Activated T-helper 2 cell treated with anti-CD3 and anti-CD28 coated beads, Interferon-gamma antibody, Interleukin-2, Interleukin-4, amounts not matched to agents 10 μg/mL and 5 μg/mL and 100 μg/mL, durations not matched to agents 14 hours and 24 hours and 36 hours (primary cell): ENCODE measurements at places on chromosomes 16 and 17. TPM values are rescaled to one million over a fixed set of nuclear protein-coding genes. Genes with fewer than 3 reads are reported as not detected.

- DNase-seq: no peak
Observed at GRCh38 chr16:81489547-81490267, 45.1 kb downstream of the CMIP start.

DNA sequence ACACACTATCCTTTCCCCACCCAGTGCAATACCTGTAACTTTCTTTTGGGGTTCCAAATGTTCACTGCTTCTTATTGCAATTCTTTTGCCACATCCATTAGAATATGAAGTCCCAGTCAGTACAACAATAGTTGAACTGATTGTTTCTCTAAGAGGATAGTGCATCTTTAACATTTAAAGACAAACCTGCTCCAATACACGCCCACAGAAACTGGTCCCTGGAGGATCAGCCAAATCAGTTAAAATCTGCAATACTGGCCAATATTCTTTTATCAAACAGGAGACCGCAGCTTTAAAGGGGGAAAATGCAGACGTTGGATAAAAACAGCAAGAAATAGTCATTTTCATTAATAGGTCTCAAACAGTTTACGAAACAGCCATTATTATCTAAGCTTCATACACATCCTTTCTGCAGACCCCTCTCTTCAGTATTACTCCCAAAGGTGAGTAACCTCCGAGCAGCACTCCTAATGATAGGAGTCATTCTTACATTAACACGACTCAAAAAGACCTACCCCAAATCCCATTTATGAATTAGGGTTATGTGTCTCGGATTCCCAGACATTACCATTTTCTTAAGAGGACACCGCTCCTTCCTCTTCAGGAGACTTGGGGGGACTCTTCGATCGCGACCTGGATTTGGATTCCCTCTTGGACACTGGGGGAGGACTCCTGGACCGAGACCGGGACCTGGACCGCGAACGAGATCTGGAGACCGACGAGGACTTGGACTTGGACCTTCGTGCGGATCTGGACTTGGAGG, 1.4 kb downstream of the SRSF2 start:
- no peak for DNase-seq

DNA sequence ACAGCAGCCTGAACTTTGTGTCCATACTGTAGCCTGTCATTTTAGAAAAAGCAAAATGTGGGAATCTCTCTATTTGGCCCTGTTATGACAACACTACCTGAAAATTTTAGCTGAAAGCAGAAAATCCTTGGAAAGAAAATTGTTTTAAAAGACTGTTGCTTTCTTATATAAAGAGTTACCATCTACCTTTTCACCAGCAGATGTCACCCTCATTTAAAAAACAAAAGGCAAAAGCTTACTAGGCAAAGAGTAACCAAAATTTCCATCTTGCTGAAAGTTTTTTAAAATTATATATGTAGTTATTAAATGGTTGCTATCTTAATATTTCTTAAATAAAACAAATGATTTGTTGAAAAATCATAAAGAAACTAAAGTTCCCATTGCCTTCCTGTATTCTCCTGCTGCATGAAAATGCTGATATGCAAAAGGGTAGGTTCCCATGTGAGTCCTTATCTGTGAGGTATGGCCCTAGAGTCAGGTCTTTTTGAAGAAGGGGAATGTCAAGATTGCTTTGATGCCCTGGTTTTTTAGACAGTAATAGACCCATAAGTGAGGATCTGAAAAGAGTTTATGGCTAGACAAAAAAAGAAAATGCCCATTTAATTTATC, 61.0 kb downstream of the TNRC6C start:
- no peak for DNase-seq

DNA sequence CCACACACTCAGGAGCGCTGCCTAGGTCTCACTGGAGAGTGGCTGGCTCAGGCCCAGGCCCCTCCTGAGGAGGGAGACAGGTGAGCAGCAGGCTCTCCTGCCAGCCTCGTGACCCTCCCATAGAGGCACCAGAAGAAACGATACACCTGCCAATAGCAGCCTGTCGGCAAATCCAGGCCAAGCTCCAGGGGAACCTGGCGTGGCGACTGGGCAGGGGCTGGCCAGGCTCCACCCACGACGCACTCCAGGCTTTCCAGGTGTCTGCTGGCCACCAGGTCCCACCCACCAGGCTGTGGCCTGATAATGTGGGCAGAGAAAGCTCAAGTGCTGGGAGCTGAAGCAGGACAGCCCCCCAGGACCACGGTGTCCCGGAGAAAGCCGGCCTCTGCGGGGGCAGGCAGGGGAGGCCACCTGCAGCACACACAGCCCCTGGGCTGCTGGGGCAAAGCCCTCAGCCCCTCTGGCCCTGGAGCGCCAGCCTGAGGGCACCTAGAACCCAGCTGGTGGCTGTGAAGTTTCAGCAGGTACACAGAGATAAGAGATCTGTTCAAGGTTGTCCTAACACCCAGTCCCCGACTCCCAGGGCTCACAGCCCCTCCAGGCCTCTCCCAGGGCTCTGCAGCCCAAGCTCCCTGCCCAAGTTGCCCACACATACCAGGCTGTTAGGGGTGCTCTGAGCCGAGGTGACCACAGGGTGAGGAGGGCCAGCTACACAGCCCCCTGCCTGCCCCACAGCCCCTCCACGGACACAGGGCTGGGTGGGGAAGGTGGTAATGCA, 2.4 kb downstream of the PGAP6 start:
- no peak for DNase-seq

DNA sequence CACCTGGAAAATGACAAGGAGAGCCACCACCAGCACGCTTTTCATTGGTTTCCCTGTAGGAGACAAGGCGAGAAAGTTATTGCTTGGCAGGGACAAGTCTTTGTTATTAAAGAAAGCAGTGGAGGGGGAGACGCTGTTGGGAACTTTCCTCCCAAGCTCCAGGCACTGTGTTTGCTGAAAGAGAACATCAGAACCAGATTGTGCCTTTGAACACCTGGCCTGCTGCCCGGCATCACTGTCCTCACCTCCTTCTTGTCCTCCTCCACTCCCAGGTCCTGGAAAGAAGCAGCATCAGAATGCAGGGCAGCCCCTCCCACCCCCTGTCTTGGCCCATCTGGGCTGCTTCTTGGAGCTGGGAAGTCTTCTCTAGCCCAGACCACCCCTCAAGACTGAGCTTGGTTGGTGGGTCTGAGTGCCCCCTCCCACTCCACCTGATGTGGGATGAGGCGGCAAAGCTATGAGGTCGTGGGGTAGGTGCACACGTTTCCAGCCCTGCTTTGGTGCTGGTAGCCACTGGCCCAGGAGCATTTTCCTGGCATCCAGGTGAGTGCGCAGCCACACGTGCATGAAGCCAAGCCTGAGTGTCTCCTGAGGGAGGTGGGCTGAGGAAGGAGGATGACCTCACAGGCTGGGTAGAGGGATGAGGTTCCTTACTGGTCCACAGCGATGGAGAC, 6.2 kb downstream of the CCR7 start:
- peak; percentile 6 for DNase-seq

DNA sequence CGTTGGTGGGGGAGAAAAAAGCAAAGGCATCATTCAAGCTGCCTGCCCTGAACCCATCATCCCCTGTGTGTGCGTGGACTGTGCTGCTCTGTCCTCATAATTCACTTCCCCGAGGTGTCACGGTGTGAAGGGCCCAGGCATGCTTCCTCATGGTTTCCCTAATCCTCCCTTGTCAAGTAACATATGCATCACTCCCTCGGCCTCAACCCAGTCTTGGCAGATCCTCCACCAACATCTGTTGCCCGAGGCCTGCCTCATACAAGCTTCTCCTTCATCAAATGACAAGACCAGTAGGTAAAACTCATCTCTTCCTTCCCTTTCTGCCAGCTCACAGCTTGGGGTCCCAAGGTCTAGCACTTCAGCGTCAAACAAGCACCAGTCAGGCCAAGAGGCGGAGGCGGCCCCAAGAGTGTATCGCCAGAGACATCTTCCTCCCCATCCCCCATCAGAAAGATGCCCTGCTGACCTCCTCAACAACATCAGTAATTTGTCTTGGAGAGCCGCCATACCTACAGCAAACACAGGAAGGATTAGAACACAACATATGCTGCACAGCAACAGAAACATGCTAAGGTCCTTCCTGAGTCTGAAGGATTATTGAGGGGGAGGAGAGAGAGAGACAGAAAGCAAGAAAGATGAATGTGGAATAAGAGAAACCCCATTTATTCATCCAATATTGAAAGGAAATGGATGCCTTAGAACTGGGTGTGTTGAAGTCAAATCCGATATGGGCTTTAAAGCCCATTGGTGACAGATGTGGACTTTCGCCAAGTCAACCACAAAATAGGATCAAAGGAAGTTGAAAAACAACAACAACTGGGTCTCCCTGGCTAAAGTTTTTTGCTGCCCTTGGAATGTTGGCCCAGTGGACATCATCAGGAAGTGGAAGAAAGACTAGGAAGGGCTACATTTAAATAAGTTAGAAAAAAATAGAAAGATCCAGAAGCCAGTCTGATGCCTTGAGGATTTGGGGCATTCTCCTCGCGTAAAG, 38.4 kb downstream of the SOX9 start:
- DNase-seq: no peak

Gene VMO1
- total RNA-seq: 0.28 and 0.46 TPM in 2 replicates

Gene HOXB5
- not detected in 2 replicates for total RNA-seq

Gene CPHXL2
- total RNA-seq: not detected in 2 replicates
